Uterus (tissue), 4 donors: ENCODE measurements at places on chromosomes 12 and 14. TPM values are rescaled to one million over a fixed set of nuclear protein-coding genes. Genes with fewer than 3 reads are reported as not detected.

DNA sequence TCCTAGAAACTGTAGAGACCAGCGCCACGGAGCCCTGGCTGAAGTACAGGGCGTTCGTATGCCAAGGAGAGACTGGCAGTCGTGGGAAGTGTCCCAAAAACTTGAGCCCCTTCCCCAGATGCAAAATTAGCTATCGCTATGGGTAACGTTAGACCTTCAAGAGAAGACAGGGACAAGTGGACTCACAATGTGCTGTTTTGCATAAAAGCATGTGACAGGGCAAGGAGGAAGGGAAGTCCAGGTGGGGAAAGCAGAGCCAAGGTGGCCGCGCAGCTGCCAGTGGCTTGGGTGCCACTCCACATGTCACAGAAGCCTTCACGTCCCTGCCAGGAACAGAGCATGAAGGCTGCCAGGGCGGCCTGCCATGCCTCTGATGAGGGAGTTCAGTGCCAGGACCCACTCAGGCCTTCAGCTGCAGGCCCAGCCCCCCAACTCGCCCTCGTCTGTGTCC, 61.2 kb upstream of the DYNC1H1 start:
- H3K4me1 ChIP-seq, result no peaks in the 10 kb centered on the region
- no peaks in the 10 kb centered on the region for H3K36me3 ChIP-seq
- H3K4me3 ChIP-seq, result no peak overlapping the region

DNA sequence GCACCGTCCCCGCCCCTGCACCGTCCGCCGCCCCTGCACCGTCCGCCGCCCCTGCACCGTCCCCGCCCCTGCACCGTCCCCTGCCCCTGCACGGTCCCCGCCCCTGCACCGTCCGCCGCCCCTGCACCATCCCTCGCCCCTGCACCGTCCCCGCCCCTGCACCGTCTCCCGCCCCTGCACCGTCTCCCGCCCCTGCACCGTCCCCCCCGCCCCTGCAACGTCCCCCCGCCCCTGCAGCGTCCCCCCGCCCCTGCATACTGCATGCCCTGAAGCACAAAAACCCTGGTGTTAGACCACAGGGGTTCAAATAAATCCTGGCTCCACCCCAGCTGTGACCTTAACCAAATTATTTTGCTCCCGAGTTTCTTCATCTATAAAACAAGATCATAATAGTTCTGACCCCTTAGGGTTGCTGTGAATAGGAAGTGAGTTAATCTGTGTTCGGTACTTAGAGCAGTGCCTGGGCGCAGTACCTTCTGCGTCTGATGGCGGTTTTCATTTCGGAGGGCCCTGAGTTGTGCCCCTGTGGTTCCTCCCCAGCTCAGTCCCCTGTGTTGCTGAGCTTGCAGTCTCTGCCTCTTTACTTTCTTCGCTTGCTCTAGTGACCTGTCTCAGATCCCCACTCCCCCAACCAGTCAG, 38.1 kb downstream of the ESRRB start:
- H3K4me1 ChIP-seq, result no peaks in the 10 kb centered on the region
- no peak overlapping the region for H3K27ac ChIP-seq
- no peaks in the 10 kb centered on the region for H3K36me3 ChIP-seq
- H3K4me3 ChIP-seq, result no peak overlapping the region
- no peak for DNase-seq

GRCh38 chr12:93657071-93657470, 20.1 kb upstream of the CRADD start:
- no peaks in the 10 kb centered on the region for H3K4me1 ChIP-seq
- H3K27ac ChIP-seq, result no peak overlapping the region
- DNase-seq, result no peak
- no peak overlapping the region for H3K4me3 ChIP-seq
- no peaks in the 10 kb centered on the region for H3K27me3 ChIP-seq
- no peaks in the 10 kb centered on the region for H3K36me3 ChIP-seq

- H3K4me1 ChIP-seq, result no peaks in the 10 kb centered on the region
- no peaks in the 10 kb centered on the region for H3K27me3 ChIP-seq
- DNase-seq, result no peak
- no peak overlapping the region for H3K4me3 ChIP-seq
- no peaks in the 10 kb centered on the region for H3K36me3 ChIP-seq
Observed at GRCh38 chr14:70773182-70773862, 36.0 kb downstream of the MAP3K9 start.

DNA sequence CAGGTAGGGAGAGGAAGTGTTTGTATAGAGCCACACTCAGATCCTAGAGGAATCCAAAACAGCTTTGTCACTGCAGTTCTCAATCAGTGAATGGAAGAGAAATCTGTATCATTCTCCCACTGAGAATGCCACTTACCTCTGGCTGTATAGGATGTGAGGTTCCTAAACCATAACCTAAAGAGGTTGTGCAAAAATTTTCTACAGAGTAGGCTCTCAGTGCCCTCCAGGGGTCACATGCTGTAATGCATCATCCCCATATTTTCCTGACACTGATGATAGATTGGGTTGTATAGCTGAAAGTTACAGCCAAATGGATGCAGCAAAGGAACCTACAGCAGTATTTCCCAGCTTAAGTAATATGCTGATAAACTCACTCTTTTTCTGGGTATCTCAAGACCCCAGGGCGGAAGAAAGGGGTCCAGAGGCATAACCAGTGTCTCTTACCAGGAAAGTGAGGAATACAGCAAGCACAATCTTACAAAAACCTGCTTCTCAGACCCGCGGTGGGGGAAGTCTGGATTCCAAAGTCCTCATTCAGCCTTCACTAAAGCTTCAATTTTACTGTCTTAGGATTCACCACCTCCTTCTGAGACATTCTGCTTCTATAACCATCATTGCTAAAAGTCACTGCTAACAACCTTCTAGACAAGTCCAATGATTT, 3.8 kb downstream of the BCDIN3D start:
- no peaks in the 10 kb centered on the region for H3K4me1 ChIP-seq
- H3K27ac ChIP-seq, result no peak overlapping the region

GRCh38 chr14:57918791-57919190, 52.9 kb upstream of the SLC35F4 start:
- DNase-seq, result no peak
- no peak overlapping the region for H3K27ac ChIP-seq
- H3K36me3 ChIP-seq, result no peaks in the 10 kb centered on the region
- no peaks in the 10 kb centered on the region for H3K27me3 ChIP-seq
- H3K4me3 ChIP-seq, result no peak overlapping the region

DNA sequence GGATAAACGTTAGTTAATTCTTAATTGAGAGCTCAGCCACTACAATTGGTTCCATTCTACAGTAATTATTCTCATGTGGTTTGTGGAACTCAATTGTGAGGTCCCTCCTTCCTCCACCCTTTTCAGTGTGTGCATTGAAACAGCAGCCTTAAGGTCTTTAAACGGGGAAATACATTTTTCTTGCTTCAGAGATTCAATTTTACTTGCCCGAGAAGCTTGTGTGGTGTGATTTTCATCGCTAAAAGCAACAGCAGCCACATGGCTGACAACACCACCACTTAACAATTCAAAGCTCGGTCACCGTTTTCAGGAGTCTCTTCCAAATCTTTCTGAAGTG, 733 bp upstream of the PPFIBP1 start:
- H3K27ac ChIP-seq, result peak overlapping the region; percentile 89
- no peaks in the 10 kb centered on the region for H3K27me3 ChIP-seq
- H3K4me3 ChIP-seq, result peak overlapping the region; percentile 79
- H3K4me1 ChIP-seq, result no peaks in the 10 kb centered on the region
- DNase-seq, result no peak
- H3K36me3 ChIP-seq, result no peaks in the 10 kb centered on the region

- no peaks in the 10 kb centered on the region for H3K4me1 ChIP-seq
- H3K4me3 ChIP-seq, result no peak overlapping the region
Observed at GRCh38 chr14:95071649-95072280, 85.6 kb downstream of the DICER1 start.

GRCh38 chr14:75577090-75577489, 1.3 kb upstream of the FLVCR2 start:
- no peaks in the 10 kb centered on the region for H3K4me1 ChIP-seq
- H3K27me3 ChIP-seq, result no peaks in the 10 kb centered on the region

- no peak overlapping the region for H3K27ac ChIP-seq
- no peaks in the 10 kb centered on the region for H3K27me3 ChIP-seq
- H3K36me3 ChIP-seq, result no peaks in the 10 kb centered on the region
- DNase-seq, result no peak
- H3K4me3 ChIP-seq, result no peak overlapping the region
Observed at GRCh38 chr12:102833687-102834441, 83.2 kb downstream of the PAH start.

DNA sequence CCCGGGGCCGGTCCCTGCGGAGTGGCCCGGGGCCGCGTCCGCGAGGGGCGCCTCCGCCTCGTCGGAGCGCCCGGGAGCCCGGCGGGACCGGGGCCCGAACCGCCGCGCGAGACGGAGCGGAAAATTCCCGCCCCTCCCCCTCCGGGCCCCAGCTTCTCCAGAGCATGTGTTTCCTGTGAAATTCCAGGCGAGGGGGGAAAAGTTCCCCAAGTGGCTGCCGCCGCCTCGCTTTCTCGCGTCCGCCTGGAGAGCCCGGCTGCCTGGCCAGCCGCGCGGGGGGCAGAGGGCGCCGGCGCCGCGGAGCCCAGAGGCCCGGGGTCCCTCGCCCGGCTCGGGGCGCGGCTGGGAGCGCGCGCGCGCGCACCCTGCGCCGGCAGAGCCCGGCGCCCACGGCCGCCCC, 904 bp downstream of the CACNA1C start:
- H3K27me3 ChIP-seq, result no peaks in the 10 kb centered on the region
- H3K4me1 ChIP-seq, result peaks cover 5% of the 10 kb centered on the region
- DNase-seq, result peak; percentile 65
- H3K36me3 ChIP-seq, result no peaks in the 10 kb centered on the region
- H3K27ac ChIP-seq, result peak overlapping the region; percentile 97

DNA sequence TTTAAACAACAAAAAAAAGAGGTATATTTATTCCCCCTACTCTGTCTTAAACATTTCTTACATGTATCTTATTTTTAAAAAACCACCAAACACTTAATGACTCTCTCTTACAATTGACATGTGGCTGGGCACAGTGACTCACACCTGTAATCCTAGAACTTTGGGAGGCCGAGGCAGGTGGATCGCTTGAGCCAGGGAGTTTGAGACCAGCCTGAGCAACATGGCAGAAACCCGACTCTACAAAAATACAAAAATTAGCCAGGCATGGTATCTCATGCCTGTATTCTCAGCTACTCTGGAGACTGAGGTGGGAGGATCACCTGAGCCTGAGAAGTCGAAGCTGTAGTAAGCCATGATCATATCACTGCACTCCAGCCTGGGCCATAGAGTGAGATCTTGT, 16.0 kb downstream of the SLC41A2 start:
- H3K27ac ChIP-seq, result no peak overlapping the region
- no peak overlapping the region for H3K4me3 ChIP-seq
- H3K4me1 ChIP-seq, result no peaks in the 10 kb centered on the region
- no peaks in the 10 kb centered on the region for H3K27me3 ChIP-seq

DNA sequence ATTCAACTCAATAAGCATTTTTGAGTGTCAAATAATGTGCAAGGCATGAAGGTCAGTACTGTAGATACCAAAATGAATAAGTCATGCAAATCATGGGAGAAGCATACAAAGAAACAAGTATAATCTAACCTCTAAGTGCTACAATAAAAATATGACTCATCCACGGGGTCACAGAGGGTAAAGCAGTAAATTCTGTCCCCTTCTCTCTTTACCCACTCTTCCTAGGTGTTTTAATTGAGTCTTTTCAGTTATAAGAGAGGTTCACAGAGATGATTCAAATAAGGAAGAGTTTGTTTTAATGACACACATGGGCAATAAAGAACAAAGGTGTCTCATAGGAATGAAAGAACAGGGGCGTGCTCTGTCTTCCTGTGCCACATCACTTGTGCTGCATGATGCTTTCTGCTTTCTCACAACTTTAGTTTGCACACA, 71.5 kb upstream of the DAAM1 start:
- H3K4me1 ChIP-seq, result no peaks in the 10 kb centered on the region
- H3K27ac ChIP-seq, result no peak overlapping the region
- H3K27me3 ChIP-seq, result no peaks in the 10 kb centered on the region

DNA sequence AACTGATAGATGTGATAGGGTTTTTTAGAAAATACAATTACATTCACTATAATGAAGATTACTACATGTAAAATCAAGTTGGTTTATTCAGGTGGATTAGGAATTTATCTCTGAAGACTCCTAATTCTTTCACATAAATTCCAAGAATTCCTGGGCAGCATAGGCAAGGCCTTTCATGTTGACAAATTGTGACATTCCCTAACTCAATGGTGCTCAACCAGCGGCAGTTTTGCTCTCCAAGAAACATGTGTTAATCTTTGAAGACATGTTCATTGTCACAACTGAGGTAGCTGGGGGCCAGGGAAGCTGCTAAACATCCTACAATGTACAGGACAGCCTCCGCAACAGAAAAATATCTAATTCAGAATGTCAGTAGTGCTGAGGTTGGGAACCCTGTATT, 46.3 kb downstream of the PTPRQ start:
- no peaks in the 10 kb centered on the region for H3K4me1 ChIP-seq
- no peak overlapping the region for H3K4me3 ChIP-seq
- no peak overlapping the region for H3K27ac ChIP-seq
- DNase-seq, result no peak

DNA sequence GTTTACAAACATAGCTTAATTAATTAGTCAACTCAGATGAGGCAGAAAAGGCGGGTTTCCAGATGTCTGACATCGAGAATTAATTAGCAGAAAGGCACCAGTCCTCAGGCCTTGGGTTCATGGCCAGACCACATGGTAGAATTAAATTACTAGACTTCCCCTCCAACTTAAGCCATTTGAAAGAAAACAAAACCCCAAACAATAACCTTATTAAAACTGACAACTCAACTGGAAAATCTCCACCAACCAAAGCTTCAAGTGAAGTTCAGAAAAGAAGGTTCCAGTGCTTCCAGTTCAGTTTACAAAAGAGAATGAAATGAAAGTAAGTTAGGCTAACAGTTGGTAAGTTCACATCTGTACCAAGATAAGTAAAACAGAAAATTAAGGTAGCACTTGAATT, 349.5 kb downstream of the GRIN2B start:
- no peaks in the 10 kb centered on the region for H3K36me3 ChIP-seq
- DNase-seq, result no peak
- H3K4me1 ChIP-seq, result no peaks in the 10 kb centered on the region
- H3K27ac ChIP-seq, result no peak overlapping the region

Gene ATF1
- total RNA-seq, result 54.2 TPM

Gene CMA1
- total RNA-seq, result not detected

Gene PSMC6
- 76.9 TPM for total RNA-seq

Gene FAM234B
- 2.6 TPM for total RNA-seq

Gene LRTM2
- not detected for total RNA-seq

Gene ZBTB42
- total RNA-seq, result 8.4 TPM

Gene SLC2A13
- total RNA-seq, result 31.7 TPM

Gene CLEC4D
- total RNA-seq, result 0.30 TPM

Gene AKAP6
- 34.4 TPM for total RNA-seq
